ENCODE measurements at places on chromosomes 16 and 17.

- no peak for DNase-seq
These were observed 394.7 kb upstream of the ASIC2 start for GRCh38 chr17:33687831-33688230.

DNA sequence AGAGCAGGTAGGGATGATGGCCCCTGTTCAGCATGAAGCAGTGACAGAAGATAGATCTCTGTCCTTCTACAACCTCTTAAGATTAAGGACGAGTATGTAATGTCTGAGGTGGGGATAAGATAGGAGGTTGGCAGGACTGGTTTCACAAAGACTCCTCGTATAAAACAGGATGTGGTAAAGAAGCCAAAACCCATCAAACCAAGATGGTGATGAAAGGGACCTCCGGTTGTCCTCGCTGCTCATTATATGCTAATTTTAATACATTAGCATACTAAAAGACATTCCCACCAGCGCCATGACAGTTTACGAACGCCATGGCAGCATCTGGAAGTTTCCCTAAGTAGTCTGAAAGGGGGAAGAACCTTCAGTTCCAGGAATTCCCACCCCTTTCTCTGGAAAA is 27.3 kb downstream of the MIS12 start:
- DNase-seq: no peak

DNA sequence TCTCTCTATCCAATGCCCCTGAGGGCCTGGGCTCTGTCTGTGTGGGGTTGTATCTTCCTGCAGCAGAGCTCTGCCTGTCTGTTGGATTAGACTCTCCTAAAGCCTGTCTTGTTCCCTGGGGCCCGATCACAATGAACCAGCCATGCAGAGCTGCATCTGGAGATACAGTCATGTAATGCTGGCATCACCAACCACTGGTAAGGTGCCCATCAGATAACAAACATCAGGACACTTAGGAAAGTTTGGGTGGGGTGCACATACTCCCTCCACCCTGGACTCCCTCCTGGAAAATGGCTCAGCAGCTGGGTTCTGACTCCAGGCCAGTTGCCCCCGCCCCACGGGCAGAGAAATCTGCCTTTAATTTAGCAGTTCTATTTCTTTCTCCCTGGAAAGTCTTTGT is 61.3 kb upstream of the BRD7 start:
- no peak for DNase-seq

DNA sequence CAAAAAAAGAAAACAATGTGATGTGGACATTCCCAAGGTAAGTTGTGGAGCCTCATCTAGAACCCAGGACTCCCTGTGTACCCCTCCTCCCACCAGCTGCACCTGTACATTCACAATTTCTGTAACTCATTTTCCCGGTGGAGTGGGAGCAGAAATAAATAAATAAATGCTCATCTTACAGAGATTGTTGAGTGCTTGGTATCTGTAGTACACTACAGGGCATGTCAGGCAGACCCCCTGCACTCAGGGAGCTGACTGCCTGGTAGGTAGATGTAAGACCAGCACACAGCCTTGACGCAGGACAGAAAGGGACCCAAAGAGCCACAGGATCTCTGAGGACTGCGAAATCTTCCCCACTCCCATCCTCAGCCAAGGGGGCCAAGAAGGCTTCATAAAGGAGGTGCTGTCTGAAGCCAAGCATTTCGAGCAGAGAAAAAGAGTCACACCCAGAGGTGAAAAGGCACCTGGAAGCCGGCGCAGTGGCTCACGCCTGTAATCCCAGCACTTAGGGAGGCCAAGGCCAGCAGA is 6.5 kb downstream of the EIF1 start:
- no peak for DNase-seq

GRCh38 chr16:66677836-66678235 is 18.7 kb downstream of the CMTM4 start:
- DNase-seq: no peak

- no peak for DNase-seq
These were observed 3.8 kb downstream of the ZNF821 start for GRCh38 chr16:71880176-71880575.

DNA sequence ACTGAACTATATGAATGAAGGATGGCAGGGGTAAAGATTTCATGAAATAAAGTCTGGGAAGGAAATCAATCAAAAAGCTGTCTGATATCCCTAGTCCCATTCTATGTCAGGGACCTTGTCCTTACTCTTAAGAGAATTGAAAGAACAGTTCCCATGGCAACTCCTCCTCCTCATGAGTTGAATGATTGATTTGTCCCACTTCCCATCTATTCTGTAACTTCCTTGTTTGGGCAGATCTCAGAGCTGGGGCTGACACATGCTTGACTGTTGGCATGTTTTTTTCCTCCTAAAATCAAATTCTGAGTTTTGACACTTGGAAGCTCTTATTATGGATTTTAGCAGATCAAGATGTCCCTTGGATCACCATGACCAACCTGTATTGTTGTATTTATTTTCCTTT is 1138.6 kb upstream of the CDH8 start:
- DNase-seq: no peak

DNA sequence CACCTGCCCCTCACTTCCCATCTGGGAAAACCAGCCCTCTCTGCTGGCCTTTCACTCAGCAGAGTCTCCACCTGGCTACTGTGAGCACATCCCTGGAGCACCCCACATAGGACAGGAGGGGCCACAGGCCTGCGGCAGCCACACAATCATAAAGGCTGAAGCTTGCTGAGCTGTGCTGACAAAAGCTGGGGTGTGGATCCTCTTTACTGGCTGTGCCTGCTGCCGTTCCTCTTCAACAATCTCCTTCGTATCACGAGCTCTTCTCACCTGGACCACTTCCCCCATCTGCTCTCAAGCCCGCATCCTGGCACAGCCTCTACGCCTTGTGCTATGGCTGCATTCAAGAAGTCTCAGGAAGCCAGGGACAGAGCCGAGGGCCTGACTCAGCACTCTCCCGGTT is 86.1 kb downstream of the ZNF778 start:
- DNase-seq: no peak

- no peak for DNase-seq
These were observed 43.5 kb downstream of the MRPS23 start for GRCh38 chr17:57806167-57806830.

GRCh38 chr17:65888649-65889048 is 303.3 kb downstream of the CEP112 start:
- no peak for DNase-seq

- peak; percentile 97 for DNase-seq
These were observed 44.3 kb downstream of the SOCS3 start for GRCh38 chr17:78315355-78316114.

DNA sequence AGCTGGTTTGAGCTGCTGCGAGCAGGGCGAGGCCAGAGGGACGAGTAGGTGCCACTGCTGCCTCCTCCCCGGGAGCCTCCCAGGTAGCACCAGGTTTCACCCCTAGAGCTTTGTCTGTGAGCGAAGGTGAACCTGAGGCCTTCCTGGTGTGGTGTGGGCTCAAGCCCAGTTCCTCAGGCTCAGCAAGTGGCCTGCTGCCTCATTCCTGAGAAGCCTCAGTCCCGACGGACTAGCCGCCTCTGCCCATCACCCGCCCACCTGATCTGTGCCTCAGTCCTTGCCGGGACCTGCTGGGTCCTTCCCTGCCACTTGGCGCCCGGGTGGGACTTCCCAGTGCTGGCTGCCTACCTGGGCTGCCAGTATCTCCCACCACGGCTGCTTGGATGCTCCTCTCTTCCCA is 1.7 kb downstream of the NLRC3 start:
- DNase-seq: no peak

DNA sequence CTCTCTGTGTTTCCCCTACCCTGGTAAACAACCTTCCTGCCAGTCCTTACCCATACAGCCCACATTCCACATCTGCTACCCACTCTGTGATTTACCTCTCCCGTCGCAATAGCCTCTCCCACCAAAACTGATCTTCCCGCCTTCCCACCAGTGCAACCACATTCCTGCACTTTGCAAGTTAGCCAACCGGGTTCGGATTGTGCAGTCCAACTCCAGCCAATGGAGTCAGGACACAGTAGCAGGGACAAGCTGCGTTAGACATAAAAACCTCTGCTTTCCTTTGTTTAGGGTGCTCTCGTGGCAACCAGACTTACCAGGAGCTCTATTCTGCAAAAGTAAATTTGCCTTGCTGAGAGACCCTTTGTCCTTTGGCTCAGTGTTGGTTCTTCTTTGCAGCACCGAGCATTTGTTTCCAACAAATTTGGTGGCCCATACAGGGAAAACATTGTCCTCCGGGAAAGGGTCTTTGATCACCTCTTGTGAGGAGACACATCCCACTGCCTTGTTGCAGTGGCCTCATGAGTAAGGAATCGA is 1.4 kb downstream of the HPR start:
- DNase-seq: no peak

GRCh38 chr17:55426851-55427586 is 5.4 kb upstream of the MMD start:
- DNase-seq: peak; percentile 75

- peak; percentile 20 for DNase-seq
These were observed 49.5 kb upstream of the CMIP start for GRCh38 chr16:81394966-81395655.

DNA sequence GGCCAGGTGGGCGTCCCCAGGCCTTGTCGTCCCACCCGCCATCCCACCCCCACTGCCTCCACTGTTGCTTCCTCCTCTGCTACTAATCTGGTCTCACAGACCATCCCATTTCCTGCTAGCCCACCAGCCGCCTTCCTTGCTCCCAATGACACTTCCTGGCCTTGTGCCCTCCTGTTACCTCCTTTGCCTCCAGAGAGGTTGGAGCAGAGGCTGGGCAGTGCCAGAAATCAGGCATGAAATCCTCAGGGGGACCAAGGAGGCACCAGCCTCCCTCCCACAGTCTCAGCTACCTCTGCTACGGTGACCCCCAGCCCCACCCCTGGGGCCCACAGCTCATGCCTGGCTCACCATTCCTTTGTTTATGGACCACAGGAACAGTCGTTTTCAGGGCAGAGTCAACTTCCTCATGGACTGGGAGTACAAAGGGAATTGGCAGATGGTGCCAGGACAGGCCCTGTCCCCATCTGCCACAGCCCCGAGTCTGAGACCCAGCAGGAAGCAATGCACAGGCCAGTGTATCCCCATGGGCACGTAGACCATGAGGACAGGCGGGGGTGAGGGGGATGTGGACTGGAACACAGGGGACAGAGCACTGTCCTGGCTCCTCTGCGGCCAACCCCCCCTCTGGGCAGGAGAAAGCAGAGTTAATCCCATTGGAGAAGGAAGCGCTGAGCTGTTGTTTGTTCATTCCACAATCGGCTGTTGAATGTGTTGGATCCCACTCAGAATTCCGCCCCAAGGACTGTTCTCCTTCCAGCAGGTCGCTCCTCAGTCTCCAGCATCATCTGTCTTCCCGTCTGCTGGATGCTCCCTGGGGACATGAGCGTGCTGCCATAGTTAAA is 2.2 kb upstream of the CDH5 start:
- DNase-seq: no peak

GRCh38 chr16:86631444-86631843 is 53.1 kb downstream of the FOXL1 start:
- DNase-seq: peak; percentile 54

GRCh38 chr16:62909597-62909996 is 873.4 kb upstream of the CDH8 start:
- no peak for DNase-seq

DNA sequence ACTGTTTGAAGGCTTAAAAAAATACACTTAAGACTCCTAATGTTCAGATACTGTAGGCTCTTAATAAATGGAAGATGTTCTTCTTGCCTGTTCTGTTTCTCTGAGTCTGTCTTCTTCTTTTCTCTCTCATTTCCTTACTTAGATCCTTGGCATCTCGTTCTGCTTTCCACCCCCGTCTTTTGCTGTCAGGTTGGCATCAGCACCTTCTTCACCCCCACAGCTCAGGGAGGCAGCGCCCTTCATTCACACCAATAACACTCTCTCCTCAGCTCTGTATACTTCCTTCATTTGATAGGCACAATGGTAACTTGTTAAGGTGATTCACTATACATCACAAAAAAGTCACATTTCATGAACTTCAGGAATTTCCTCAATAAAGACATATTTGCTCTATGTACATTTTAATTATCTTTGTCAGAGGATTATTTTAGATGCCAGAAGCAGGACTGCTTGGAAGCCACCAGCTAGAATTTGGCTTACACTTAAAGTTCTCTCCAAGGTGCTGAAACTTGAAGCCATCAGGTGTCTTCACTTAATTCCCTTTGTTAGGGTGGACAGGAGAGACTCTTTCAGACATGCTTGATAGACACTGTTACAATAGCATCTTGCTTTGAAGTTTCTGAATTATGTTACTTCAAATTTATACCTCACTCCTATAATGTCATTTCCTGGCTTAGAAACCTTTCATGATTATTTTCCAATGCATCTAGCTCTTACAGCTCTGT is 670.1 kb upstream of the C16orf82 start:
- no peak for DNase-seq

DNA sequence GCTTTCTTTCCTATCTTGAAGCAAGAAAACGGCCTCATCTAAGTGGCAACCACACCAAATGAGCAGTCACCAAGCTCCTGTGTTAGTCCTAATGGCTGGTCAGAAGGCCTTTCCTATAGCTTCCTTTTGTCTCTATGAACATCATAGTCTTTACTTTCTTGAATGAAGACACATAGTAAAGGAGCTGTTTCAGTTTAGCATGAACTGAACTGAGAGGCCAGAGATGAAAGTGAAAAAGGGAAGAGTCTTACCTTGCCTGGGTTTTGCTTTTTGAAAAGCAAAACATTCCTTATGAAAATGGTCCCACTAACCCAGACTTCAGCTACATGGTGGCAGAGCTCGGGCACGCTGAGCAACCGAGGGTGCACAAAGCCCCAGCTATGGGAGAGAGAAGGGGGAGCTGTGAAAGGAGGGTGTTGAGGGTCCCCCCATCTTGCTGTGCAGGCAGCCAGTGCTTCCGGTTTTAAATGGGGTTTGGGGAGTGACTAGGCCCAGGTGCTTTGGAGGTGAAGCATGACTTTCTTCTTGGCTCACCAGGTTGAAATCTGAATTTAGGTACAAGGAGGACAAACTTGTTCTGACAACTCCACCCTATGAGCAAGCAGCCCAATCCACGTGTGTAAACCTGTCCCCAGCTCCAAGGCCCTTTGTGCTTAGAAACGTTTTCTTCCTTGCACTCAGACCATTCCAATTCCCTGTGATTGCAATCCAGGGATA is 9.1 kb upstream of the PSMC3IP start:
- DNase-seq: no peak

- DNase-seq: no peak
These were observed 341.3 kb downstream of the BCAS3 start for GRCh38 chr17:61018938-61019337.

DNA sequence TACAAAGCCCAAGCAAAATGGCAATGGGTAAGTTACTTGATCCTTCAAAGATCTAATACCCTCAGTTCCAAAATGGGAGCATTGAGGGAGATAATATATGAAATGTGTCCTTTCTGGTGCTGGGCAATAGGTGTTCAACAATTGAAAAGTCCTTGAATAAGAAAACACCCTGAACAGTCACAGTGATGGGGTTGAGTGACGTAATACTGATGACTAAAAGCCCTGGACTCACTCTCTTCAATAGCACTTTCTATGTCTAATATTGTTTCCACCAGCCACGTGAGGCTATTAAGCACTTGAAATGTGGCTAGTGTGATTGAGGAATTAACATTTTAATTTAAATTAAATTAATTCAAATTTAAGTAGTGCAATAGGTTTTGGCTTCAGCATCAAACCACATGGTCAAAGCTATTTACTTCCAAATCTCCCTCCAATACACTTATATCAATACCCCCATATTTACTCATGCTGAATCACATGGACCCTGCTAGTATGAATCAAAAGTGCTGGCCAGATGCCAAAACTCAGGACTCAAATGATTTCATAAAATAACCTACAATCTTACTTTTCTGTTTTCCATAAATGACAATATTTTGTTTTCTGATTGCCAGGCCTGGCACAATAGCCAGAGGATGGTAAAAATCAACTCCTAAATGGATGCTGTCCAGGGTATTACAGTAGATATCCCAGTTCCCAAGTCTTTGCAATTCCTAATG is 516.2 kb downstream of the HAPSTR1 start:
- DNase-seq: no peak

Data from foreskin fibroblast (primary cell).